ENCODE measurements at places on chromosomes 3 and 15.

GRCh38 chr3:49198611-49199230, 27.3 kb downstream of the KLHDC8B start:
- no peak for DNase-seq

DNA sequence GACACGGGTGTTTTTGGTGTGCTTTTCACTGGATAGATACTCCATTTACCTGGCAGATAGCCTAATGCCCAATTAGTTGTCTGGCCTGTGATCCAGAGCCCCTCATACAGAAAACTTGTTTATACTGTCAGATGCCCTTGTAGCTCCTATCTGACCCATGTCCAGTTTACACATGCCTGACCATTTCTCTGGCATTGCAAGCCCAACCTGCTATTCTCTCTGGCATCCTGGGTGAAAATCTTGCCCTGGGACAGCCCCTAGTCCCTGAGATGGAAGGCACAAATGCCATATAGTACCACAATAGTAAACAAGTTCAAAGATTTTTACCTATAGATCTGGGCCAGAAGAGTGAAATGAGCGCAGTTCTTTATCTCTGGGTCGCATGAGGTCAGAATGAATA, 212.6 kb downstream of the ZBBX start:
- DNase-seq, result no peak

DNA sequence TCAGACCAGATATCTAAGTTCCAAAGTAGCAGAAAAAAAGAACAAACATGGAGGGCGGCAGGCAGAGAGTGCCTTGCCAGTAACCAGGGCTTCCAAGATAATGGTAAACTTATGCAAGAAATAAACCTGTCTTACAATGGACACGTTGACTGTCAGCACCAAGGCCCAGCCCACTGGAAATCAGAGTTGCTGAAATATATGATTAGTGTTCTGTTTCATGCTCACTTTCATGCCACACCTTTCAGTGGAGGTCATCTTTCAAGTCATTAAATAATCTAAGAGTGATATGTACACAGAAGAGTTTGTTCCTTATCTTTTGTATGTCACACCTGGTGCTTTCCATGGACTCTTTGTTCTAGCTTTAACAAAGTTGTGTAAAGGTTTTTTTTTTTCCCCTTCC, 358.1 kb downstream of the MECOM start:
- no peak for DNase-seq

DNA sequence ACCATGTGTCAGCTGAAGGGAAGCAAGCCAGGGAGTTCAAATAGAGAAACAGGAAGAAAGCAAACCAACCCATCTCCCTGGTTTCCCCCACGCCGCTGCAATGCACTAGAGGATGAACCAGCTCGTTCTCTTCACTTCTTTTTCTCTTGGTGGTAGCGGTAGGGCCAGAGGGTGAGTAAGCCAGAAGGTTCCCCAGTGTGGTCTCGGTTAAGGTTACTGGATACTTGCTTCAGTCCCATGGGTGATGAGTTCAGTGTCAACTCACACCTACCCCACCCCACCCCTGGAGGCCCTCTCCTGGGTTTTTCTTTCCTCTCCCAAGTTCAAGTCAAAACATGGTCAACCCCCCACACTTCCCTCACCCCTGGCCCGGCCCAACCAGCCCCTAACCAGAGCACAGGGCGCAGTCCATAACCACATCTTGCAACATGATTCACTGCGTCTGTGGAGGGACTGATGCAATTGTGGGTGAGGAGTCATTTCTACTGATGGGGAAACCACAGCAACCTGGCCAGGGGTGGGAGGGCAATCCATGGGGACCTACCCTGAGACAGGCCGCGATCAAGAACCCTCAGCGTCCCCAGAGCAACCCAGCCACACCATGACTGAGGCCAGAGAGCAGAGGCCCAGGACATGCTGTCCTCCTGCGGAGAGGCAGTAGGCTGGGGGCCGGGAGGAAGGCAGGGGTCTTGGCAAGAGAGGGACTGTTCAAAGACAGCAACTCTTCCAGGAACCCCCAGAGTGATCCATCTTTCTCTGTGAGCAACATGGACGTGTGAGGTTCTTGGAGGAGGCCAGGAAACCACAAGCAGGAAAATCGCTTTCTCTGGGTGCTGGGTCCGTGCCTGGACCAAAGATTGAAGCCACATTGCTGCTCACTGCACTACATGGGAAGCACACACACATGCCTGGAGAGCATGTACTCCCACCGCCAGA, 276.6 kb downstream of the UACA start:
- DNase-seq, result no peak

DNA sequence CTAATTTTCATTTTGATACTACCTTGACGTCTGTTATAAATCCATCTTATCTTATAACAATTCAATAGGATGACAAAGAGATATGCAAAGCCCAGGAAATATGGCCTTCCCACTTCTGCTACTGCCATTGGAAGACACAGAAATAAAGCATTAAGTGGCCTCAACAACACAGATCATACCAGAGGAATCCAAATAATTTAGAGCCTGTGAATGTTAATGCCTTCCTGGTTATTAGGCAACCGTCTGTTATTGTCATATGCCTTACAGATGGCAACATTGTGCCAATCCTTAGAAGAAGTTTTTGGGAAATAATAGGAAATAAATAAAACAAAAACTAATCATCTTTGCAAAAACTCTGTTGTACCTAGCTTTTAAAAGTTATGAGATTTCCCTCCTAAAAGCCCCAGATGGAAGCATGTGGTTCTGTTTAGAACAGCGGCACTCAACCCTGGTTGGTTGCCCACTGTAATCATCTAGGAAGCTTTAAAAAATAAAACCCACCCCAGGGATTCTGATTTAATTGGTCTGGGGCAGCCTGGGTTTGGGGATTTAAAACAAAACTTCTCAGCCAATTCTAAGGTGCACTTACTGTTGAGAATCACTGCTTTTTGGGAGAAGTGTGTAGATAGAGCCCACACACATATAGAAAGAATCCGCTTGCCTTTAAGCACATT, 704.8 kb upstream of the CFAP20DC start:
- DNase-seq, result no peak

- DNase-seq, result no peak
These were observed 11.4 kb upstream of the CYP11A1 start for GRCh38 chr15:74378848-74379247.

GRCh38 chr3:24683633-24684384, 189.2 kb upstream of the THRB start:
- no peak for DNase-seq

GRCh38 chr3:52120556-52121463, 33.4 kb downstream of the POC1A start:
- no peak for DNase-seq

DNA sequence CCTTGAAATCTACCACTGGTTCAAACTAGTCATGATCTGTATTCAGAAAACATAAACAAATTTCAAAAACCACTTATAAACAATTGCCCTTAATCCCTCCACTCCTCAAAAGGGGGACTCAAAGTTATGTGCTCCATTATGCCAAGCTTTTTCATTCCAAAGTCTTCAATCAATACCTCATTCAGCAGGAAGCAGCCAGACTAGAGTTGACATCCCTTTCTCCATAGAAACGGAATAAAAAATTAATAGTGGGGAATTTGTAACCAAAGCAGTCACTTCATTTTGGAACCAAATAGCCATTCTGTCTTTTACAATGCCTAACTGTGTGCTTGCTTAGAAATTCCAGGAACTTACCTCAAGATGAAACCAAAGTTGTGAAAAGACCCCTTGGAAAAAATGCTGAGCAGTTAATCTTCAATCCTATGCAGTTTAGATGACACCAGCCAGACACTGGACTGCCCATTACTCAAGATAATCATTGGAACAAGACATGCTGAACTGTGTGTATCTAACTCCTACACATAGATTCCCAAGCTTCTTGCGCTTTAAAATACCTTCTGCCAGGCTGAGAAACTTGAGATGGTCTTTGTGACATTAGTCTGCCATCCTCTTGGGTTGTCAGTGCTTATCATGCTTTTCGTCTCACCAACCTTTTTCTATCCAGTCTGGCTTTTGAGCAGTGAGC, 406.2 kb downstream of the PLOD2 start:
- DNase-seq, result no peak

- DNase-seq, result no peak
These were observed 31.0 kb downstream of the PRR20G start for GRCh38 chr3:127256733-127257271.

DNA sequence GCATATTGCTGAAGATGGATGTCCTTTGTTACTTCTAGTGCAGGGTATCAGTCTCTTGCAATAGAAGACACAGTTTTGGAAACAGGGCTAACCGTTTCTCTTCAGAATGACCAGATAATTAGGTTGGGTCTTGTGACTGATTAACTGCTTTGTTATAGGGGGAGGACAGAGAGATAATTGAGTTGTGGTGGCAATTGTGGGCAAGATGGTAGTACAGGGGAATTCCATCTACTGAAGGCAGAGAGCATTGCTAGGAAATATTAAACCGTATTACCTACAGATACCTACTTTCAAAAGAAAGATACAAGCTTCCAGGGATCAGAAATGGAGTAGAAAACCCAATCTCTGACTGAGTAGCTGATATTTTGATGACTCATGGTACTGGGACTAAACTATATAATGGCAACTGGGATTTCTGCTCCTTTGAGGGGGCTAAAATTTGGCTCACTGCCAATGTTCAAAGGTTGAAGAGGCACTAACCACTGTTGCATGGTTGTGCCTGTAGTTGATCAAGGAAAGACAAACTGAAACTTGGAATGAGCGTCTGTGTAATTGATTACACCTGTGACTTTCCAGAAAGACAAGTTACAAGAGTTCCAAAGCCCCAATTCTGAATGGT, 4.2 kb downstream of the PRR23B start:
- DNase-seq, result no peak

DNA sequence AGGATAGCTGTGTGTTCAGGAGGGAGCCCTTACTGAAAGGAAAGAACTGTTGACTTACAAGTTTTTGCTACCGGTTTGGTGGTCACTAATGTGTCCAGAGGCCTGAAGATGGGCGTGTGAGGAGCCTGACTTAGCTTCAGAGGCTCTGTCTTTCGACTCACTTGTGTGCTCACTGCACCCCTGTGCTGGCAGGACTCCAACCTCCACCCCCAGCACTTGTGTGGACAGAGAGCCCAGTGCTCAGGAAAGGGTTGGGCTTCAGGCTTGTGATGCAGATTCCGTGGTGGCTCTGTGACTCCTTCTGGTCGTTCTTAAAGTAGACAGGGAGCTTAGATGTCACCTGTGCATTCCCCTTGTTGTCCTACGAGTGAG, 100.9 kb downstream of the PGPEP1L start:
- peak; percentile 71 for DNase-seq

- no peak for DNase-seq
These were observed 16.0 kb downstream of the LTF start for GRCh38 chr3:46448721-46449120.

DNA sequence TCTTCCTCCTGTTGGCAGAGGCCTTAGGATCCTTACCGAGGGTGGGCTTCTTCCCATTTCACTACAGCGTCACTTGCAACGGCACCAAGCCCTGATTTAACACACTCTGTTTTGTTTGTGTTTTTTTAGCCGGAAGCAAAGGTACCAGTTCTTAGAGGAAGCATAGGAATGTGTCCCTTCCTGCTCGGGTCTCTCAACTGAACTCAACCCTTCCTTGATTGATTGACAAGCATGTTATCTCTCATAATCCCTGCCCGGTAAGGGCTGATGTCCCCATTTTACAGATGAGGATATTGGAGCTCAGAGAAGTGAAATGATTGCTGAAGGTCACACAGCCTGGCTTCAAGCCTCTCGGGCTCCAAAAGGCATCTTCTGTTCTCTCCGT, 26.6 kb upstream of the MAGEF1 start:
- DNase-seq, result no peak

- no peak for DNase-seq
These were observed 13.4 kb upstream of the SELENOT start for GRCh38 chr3:150589759-150590158.

- no peak for DNase-seq
These were observed 161.5 kb upstream of the KBTBD8 start for GRCh38 chr3:66836363-66837152.

DNA sequence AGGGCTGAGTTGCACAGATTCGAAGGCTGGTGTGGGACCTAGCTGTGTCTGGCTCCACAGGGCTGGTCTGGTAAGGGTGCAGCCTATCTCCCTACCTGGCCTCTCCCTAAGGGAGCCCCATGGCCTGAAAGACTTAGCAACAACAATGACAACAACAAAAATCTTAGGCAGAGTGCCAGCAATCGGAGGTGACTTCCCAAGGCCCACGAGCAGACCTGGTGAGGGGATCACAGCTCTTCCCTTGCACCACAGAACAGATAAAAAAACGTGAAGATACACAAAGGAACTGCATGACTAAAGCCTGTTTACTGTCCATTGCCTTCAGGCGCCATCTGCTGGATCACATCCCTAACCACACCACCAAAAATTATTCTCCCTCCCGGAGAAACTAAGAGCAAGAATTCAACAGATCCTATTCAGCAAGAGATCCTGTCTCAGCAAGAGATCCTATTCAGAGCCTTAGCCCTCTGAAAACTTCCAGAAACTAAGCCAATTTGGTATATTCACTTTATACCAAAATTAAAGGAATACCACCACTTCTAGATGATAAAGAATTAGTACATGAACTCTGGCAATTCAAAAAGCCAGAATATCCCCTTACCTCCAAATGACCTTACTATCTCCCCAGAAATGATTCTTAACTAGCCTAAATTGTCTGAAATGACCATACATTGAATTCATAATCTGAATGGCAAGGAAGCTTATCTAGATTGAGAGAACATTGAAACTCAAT, 24.1 kb upstream of the OR5K4 start:
- DNase-seq, result no peak

- DNase-seq, result peak; percentile 47
These were observed 168.8 kb upstream of the TLE3 start for GRCh38 chr15:70266412-70267121.

- no peak for DNase-seq
These were observed 73.1 kb upstream of the LRTM1 start for GRCh38 chr3:55000953-55001352.

GRCh38 chr15:67076147-67076843, 10.9 kb downstream of the SMAD3 start:
- DNase-seq, result no peak

GRCh38 chr3:164812042-164812441, 266.3 kb downstream of the SI start:
- no peak for DNase-seq

- peak; percentile 9 for DNase-seq
These were observed 621.8 kb downstream of the MECOM start for GRCh38 chr3:169041677-169042171.

DNA sequence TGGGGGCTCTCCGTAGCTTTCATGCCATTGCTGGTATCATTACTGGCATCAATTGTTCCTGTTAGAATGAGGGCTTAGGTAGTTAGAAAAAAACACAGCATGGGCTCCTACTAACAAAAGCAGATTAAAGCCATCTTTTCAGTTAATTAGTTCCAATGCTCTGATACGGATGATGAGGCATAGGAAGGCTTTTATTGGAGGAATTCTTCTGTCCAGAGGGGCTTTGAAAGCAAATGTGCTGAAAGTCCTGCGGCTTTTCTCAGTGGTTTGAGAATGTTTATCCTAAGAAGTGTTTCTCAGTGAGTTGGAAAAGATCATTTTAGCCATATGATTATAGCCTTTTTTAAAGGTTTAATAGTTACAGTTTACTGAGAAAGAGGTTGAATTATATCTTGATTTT, 198.5 kb downstream of the THSD4 start:
- no peak for DNase-seq

GRCh38 chr15:62726461-62726860, 316.1 kb upstream of the TPM1 start:
- no peak for DNase-seq

GRCh38 chr3:3016226-3016625, 93.9 kb downstream of the IL5RA start:
- no peak for DNase-seq

GRCh38 chr3:141321109-141321497, 47.2 kb upstream of the ZBTB38 start:
- no peak for DNase-seq

- no peak for DNase-seq
These were observed 62.9 kb downstream of the SLC28A2 start for GRCh38 chr15:45314960-45315359.
